HFFc6 (cell line): ENCODE measurements at places on chromosomes 6 and 20. TPM values are rescaled to one million over a fixed set of nuclear protein-coding genes. Genes with fewer than 3 reads are reported as not detected.

DNA sequence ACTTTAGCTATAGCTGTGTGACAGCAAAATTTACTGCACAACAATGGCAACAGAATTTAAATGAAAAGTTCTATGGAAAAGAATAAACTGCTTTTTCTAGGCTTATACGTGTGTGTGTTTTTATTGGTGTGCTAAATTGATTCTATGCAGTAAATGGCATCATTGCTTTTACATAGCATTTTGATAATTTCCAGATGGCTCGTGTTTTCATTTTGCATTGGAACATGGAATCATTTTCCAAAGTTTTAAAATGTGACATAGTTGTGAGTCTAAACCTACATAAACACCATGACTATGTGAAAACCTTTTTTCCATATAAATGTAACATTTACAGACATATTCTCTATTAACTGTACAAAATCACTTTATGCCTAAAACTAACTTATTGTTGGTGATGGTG is 127.8 kb downstream of the SIM1 start:
- DNase-seq = no peak

DNA sequence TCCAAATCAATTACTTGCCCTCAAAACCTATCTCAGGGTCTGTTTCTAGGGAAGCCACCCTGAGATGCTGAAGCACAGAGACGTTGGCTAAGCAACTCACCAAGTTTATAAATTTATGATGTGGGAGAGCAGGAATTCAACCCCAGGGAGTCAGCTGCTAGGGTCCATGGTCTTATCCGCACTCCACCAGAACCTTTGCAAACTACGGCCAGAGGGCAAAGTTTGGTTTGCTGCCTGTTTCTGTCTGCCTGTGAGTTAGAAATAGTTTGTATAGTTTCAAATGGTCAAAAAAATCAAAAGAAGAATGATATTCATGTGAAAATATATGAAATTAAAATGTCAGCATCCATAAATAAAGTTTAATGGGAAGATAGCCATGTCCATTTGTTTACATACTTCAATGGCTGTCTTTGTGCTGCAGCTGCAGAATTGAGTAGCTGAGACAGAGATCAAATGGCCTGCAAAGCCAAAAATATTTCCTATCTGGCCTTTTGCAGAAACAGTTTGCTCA is 83.7 kb upstream of the ZFP64 start:
- DNase-seq = no peak

GRCh38 chr6:686497-686896 is 6.4 kb downstream of the EXOC2 start:
- DNase-seq = peak; percentile 4

GRCh38 chr6:119612911-119613381 is 263.4 kb upstream of the MAN1A1 start:
- no peak for DNase-seq

The OR2H2 gene
- total RNA-seq = not detected in 3 replicates

DNA sequence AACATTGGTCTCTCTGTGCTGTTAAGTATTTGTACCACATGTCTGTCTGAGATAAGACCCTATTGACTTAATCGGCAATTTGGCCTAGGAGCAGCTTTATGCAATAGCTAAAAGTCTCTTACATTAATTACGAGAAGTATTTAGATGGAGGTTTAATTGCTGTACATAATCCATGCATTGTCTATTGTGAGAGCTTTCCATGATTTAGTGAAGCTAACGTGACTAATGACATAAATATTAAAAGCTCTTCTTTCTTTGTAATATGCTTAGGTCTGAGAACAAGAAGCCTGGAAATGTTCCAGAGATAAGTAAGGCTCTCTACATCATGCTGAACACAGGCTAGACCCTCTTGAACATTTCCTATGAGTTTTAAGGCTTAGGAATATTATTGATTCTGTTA is 32.7 kb upstream of the FAM83B start:
- DNase-seq = no peak

- no peak for DNase-seq
Observed at GRCh38 chr6:90209527-90209926, 87.1 kb downstream of the BACH2 start.
